DMS 273 treated with DMSO at 0.1 percent for 48 hours (cell line): ENCODE measurements at places on chromosomes 4 and X.
A peak's percentile ranks its signal among the peaks of the same experiment; 100 is the strongest.

DNA sequence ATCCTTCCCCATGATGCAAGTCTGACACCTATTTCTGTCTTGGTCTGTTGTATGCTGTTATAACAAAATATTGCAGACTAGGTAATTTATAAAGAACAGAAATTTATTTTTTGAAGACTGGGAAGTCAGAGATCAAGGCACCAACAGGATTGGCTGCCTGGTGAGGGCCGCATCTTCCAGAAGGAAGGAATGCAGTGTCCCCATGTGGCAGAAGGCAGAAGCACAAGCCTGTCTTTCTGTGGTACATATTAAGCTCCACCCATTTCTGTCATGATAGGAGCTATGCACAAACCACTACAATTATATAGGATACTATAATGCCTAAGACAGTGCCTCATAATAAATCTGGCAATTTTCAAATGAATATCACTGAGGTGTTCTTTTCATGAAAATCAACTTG, 502.3 kb upstream of the DIAPH2 start:
- peak; percentile 26 for DNase-seq

DNA sequence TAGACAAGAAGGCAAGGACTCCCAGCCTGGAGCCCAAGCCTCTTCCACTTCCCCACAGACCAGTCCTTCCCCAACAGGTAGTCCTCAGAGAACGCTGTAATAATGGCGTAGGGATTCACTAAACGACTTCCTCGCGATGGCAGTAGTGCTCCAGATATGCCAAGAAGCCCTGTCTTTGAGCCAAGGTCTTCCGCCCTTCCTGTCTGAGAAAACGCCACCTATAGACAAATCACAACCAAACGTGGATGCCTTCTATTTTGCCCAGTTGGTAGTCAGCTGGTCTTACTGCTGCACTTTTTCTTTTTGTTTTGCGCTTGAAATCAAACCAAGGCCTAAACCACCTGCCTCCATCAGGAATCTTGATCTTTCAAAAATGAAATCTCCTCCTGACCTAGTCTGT, 203.3 kb downstream of the OR13H1 start:
- DNase-seq, result peak; percentile 83

DNA sequence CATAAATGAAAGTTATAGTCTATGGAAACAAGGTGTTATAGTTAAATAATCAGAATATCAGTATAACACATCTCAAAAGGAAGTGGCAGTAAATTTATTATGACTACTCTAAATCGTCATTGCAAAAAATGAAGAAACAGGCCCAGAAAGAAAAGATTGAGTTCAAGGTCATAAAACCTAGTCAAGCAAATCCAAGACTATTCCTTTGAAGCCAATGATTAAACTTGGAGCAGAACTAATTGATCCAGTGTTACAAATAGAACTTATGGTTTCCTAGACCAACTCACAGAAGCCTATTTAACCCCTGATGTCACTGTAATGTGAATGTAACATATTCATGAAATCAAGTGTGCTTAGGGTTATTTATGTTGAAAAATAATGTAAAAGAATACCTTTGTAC, 1.9 kb downstream of the FAM199X start:
- no peak for DNase-seq

DNA sequence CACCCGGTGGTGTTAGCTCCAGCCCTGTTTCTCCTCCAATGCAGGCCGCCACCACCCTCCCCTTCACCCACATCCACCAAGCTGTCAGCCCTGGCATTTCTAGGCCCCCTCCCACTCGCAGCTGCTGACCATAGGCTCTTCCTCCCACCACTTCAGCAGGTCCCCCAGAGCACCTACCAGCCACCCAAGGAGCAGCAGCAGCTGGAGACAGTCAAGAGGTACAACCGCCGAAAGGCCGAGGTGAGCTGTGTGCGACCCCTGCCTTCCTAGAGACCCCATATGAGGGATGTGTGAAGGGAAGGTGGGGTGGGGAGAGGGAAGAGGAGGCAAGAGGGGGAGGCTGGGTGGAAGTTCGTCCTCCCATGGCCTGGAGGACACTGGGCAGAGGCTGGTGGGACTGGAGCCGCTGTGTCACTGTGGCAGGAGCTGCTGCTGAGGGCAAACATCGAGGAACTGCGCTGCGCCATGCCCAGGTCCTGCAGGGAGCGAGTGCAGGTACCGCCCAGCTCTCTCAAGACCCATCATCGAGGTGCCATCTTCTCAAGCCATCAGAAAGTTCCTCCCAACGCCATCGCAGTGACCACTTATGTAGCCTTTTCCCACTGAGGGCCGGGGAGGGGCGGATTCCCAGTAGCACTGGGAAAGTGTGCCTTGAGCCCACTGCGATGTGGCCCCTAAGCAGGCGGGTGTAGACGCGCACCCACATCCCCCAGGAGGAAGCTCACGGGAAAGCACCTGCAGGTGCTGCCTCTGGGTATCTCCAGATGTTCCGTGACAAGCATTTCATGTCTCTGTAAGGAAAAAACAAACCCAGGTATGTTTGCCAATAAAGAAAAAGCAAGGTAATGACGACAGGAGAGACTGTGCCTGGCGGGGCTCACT, 19.2 kb upstream of the RNF4 start:
- no peak for DNase-seq
